ENCODE measurements at places on chromosomes 11 and 22.
A peak's percentile ranks its signal among the peaks of the same experiment; 100 is the strongest.

- no peak for DNase-seq
Observed at GRCh38 chr11:133681901-133682300, 149.6 kb upstream of the OPCML start.

GRCh38 chr22:48800036-48800885 lies 1027.4 kb downstream of the BRD1 start:
- no peak for DNase-seq

GRCh38 chr11:99592266-99592665 lies 571.5 kb downstream of the CNTN5 start:
- no peak for DNase-seq

DNA sequence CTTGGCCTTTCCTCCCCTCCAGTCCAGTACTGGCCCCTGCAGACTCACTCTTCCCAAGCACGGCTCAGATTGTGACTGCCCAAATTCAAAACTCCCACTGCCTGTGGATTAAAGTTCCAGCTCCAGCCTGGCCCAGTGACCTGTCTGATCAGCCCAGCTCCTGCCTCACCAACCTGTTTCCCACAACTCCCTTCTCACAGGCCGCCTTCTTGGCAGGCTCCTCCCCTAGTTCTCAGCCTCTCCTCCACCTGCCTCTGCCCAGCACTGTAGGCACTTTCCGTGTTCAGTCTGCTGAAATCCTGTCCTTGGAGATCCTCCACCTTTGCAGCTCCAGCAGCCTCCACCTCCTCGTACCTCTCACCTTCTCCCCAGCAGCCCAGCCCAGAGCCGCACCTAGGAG lies 68.6 kb downstream of the MICAL2 start:
- no peak for DNase-seq

DNA sequence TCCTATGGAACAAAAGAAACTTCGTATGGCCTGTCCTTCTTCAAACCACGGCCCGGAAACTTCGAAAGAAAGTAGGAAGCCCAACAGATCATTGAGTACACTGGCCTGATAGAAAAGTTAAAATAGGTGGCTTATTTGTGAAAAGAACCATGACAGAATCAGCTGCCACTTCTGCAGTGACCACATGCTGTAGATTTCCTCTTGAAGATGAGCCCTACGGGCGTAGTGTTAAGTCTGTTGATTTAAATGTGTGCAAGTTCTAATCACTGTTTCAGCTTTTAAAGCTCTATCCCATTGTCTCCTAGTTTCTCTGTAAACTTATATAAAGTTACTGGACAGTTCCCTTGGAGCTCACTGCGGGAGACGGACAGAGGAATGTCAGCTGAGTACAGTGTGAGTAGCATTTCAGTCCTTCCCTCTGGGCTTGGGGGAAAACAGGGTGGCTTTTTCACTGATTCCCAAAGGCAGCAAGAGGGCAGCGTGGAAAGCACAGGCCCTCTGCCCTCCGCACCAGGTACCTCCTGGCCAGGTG lies 17.8 kb downstream of the SAMM50 start:
- no peak for DNase-seq

GRCh38 chr11:128279866-128280265 lies 307.5 kb downstream of the ETS1 start:
- no peak for DNase-seq

- peak; percentile 13 for DNase-seq
Observed at GRCh38 chr11:78646564-78647185, 72.0 kb upstream of the NARS2 start.

DNA sequence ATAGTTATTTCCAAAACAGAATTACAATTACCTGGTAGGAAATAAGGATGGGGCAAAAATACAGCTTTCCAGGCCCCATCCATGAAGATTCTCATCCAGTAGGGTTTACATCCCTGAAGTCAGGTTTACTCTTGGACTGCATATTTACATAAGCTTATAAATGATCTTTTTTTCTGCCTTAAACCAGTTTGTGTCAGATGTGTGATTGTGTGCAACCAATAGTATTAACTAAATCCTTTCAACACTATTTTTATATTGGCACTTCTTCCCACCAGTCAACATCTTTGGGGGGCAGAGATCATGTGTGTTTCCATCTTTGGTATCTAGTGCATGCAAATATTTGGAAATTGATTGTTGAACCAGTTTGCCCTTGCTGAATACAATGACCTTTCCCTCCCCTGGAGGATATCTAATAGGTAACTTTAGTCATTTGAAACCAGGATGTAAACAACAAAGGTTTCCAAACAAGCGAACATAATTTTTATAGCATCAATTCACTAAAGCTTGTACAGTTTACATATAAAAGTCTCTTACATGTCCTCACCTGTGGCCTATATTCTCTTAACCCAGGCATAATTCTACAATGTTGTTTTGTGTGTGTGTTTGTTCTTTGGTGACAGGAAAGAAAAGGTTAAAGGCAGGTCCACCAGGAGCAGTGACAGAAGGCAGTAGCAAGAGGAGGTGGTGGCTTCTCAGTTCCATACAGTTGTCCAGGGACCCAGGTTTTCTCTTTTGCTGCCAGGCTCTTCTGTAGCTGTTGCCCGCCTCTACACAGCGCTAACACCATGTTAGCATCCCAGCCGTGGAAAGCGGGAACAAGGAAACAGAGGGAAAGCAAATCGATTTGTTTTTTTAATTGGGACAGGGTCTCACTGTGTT lies 1.7 kb upstream of the ME3 start:
- no peak for DNase-seq
